Left colon (tissue), 2 donors: ENCODE measurements at places on chromosomes 2 and 18. TPM values are rescaled to one million over a fixed set of nuclear protein-coding genes. Genes with fewer than 3 reads are reported as not detected.

GRCh38 chr2:223744580-223744979 lies 92.8 kb downstream of the AP1S3 start:
- no peak for DNase-seq

DNA sequence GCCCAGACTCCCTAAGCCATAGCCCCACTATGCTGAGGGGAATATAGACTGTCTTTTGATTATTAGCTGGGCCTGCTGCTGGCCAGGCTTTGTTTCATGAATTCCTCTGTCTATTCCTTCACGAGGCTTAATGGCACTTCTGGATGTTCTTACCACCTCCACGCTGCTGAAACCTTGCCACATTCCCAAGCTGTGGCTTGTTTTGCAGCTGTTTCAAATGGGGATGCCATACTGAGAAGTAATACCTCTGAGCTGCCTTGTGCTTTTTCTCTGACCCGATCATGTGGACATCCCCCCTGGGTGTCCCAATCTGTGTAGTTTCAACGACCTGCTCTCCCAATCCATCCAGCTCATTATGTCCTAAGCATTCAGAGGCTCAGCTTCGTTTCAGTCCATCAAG lies 114.1 kb downstream of the ICOS start:
- DNase-seq, result no peak

DNA sequence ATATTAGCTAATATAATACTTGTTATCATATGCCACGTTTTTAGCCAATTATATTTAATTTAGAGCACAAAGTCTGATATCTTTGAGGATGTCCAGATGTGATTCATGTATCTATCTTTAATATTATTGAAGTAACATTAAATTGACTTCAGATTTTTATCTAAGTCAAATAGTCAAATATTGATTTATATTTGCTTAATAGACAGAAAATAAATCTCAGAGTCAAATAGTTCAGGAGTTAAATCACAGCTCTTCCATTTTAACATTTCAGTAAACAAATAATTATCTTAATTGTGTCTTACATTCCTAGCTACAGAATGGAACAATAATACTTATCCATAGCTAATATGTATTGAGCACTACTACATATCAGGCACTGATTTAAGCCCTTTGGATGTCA lies 379.4 kb upstream of the UBE2E3 start:
- DNase-seq, result no peak

Gene VIT
- total RNA-seq, result 0.50 TPM

GRCh38 chr18:2059336-2059735 lies 512.0 kb downstream of the METTL4 start:
- no peak for DNase-seq

- no peak for DNase-seq
Measured at GRCh38 chr2:123853161-123853560, 171.9 kb upstream of the CNTNAP5 start.

- DNase-seq, result no peak
Measured at GRCh38 chr18:50377061-50377798, 2.4 kb downstream of the SKA1 start.
